ENCODE measurements at places on chromosomes 7 and 10.

DNA sequence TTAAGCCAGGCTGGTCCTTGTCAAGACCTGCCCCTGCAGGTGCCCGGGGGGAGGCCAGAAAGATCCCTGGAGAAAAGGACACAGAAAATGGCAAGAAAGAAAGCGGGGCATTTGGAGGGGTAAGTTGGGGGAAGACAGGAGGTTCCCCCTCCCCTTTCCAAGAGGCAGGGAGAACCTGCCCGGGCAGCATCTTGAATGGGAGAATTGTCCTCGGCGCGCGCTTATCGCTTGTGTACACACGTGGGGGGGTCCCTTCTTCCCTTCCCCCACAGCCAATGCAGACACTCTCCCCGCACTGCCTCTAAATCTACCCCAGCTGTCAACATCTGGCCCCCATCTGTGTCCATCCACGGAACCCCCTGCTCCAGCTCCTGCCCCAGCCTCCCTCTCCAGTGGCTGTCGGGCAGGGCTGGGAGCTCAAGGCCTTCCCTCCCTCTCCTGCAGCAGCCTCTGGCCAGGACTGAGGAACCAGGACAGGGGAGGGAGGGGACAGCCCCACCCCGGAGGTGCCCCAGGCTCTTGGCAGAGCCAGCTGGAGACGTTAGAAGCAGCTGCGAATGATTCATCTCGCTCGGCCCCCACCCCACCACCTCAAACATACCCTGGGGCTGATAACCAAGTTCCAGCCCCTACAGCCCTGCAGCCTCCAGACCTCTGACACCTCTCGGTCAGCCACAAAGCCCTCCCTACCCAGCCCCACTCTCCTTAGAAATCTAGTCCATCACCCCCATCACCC lies 25.3 kb downstream of the EPHB4 start:
- peak; percentile 83 for DNase-seq

GRCh38 chr10:100742936-100743335 lies 2.4 kb upstream of the PAX2 start:
- no peak for DNase-seq

DNA sequence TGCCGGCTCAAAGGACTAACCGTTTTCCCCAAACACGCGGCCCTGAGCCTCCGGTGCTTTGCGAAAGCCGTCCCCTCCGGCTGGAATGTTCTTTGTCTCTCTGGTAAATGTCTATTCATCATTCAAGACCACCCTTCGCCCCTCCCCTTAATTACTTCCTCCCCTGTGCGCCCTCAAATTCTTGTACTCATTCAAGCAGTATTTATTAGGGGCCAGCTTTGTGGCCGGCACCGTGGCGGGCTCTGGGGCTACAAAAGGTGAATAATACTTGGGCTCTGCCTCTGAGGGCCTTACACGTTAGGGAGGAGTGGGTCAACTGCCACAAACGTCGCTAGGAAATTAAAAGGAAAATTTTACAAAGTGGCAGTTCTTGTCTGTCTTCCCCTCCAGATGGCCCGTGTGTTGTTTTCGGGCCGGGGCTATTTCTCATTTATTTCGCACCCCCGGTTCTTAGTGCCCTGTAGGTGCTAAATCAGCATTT lies 1.5 kb upstream of the MEST start:
- no peak for DNase-seq

- no peak for DNase-seq
Measured at GRCh38 chr10:108582387-108582786, 1340.9 kb downstream of the XPNPEP1 start.

GRCh38 chr10:109877546-109877945 lies 45.8 kb downstream of the XPNPEP1 start:
- DNase-seq, result no peak

DNA sequence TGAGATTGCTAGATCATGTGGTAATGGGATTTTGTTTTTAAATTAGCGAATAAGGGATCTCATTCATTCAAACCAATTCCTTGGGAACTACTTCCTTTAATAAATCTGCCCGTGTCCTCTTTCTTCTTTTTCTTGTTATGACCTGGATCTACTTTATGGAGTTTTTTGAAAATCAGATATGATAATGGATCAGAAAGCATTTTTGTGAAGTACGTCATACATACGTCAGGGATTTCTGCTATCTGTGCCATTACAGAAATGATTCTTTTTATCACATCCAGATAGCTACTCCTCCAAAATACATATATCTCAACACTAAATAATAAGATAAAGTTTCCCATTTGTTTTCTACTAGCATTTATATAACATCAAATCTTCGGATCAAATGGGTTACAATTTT lies 40.2 kb upstream of the STK17A start:
- DNase-seq, result no peak

- no peak for DNase-seq
Measured at GRCh38 chr10:44279426-44280126, 105.3 kb downstream of the CXCL12 start.

DNA sequence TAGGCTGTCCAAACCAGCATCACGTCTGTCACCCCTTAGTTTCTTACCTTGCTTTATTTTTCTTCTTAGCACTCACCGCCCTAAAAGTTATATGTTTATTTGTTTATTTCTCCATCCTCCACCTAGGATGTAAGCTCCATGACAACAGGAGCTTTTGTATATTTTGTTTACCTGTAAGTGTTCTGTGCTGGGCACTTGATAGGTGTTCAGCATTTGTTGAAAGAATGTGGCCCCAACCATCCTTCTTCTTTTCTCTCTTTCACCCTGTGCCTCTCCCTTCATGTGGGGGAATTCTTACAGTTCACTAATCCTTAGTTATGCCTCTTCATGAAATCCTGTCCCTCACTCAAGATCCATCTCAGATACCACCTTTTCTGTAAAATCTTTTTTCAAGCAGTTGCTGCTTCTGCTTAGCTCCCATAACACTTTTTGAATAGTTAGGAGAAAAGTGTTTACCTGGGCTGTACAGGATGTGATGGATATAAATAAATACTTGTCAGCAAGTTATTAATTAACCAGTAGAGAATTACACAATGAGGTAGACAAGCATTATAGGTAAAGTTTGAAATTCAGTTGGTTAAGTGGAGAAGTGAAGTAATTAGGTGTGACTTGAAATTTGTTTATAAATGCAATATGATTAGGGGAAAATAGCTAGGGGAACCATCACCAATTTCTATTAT lies 9.7 kb downstream of the AHR start:
- DNase-seq, result no peak

GRCh38 chr7:460374-461116 lies 59.1 kb downstream of the PDGFA start:
- DNase-seq, result peak; percentile 67

GRCh38 chr7:46855851-46856250 lies 726.1 kb downstream of the TNS3 start:
- no peak for DNase-seq

All from SJSA1 (cell line).